ENCODE measurements at places on chromosomes 11 and 22.

- DNase-seq, result peak; percentile 44
Measured at GRCh38 chr22:22877523-22878210, 9.9 kb upstream of the IGLL5 start.

GRCh38 chr11:17599460-17599925 is 52.4 kb downstream of the OTOG start:
- no peak for DNase-seq

DNA sequence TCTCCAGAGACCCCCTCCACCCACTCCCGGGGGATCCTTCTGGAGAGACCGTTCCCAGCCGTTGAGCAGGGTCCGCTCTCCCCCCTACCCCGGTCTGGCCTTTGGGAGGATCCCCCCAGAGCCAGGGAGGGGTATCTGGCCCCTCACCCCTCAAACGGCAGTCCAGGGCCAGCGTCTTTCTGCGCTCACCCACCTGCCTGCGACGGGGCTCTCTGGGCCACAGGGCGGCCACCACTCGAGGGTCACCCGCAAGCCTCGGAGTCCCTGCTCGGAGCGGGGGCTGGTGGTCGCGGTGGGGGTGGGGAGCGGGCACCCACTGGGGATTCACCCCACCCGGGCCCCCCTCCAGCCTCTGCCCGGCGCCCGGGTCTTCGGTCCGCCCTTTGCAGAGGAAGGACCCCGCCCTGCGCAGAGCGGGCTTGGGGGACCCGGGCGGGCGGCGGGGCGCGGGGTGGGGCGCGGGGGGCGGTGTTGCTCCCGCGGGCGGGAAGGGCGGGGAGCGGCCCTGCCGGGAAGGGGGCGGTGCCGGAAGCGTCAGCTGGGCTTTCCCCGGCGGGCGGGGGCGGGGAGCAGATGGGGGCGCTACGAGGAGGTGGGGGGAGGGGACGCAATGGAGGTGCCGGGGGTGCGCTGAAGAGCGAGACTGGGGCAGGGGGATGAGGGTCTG is 16.6 kb downstream of the CRELD2 start:
- DNase-seq, result peak; percentile 60

- DNase-seq, result no peak
Measured at GRCh38 chr11:19646921-19647320, 65.7 kb upstream of the NAV2 start.

Data from Jurkat, Clone E6-1 (cell line).